ENCODE measurements at places on chromosomes 16 and 17. TPM values are rescaled to one million over a fixed set of nuclear protein-coding genes. Genes with fewer than 3 reads are reported as not detected.

Gene CTRB2
- not detected for total RNA-seq

Gene LITAFD
- total RNA-seq = not detected

Gene RASL10B
- total RNA-seq = 0.80 TPM

Gene CLEC3A
- not detected for total RNA-seq

Gene TLCD3A
- 12.1 TPM for total RNA-seq

Gene AHSP
- total RNA-seq = not detected

Gene KLHL10
- total RNA-seq = not detected

Gene RHBDL1
- total RNA-seq = 0.44 TPM

Gene LGALS9C
- total RNA-seq = not detected

Gene SPEM3
- not detected for total RNA-seq

Gene TRIM25
- 47.6 TPM for total RNA-seq

Gene C16orf87
- total RNA-seq = 22.8 TPM

Gene OR1A1
- not detected for total RNA-seq

Gene CMIP
- 24.4 TPM for total RNA-seq

Gene CLEC19A
- not detected for total RNA-seq

Gene GJC1
- 9.4 TPM for total RNA-seq

DNA sequence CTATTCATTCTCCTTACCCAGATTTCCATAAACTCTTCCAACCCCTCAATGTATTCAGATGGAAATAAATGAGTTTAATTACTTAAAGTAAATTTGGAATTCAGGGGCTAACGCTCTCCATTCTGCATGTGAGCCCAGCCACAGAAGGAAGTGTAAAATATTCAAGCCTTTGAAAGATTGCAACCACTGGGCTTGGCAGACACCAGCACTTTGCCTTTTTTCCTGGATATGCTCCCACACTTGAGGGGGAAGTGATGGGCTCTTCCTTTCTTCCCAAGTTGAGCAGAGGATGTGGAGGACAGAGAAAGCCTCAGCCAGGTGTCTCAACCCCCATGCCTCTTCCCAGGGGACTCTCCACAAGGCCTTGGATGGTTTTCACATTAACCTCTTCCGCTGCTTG, 825.1 kb upstream of the EEF2KMT start:
- H3K4me1 ChIP-seq = no peaks in the 10 kb centered on the region
- H3K36me3 ChIP-seq = no peaks in the 10 kb centered on the region
- no peak overlapping the region for H3K27ac ChIP-seq

DNA sequence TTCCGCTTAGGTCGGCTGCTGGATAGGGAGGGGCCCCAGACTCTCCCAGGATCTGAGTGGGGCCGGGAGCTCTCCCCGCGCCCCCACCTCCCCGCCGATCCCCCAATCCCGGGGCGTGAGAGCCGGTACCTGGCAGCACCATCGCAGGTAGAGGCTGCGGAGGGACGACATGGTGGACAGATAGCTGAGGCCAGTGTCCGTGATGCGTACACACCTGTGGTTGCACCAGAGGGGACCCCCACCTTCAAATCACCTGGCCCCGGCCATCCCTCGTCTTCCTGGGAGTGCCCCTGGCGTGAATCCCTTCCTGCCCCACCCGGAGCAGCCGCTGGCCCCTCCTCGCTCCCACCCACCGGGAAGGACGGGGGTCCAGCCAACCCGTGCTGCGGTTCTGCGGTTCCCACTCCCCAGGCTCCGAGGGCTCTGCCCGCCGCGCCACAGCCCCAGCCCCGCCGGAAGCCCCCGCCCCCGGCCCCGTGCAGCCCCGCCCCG, 4.7 kb upstream of the WDR24 start:
- no peaks in the 10 kb centered on the region for H3K36me3 ChIP-seq
- peaks cover 23% of the 10 kb centered on the region for H3K4me1 ChIP-seq
- H3K27ac ChIP-seq = peak overlapping the region; percentile 31
- no peaks in the 10 kb centered on the region for H3K27me3 ChIP-seq

- DNase-seq = no peak
- no peaks in the 10 kb centered on the region for H3K36me3 ChIP-seq
- H3K27ac ChIP-seq = peak overlapping the region; percentile 93
These were observed 491 bp downstream of the TRAP1 start for GRCh38 chr16:3716831-3717234.

DNA sequence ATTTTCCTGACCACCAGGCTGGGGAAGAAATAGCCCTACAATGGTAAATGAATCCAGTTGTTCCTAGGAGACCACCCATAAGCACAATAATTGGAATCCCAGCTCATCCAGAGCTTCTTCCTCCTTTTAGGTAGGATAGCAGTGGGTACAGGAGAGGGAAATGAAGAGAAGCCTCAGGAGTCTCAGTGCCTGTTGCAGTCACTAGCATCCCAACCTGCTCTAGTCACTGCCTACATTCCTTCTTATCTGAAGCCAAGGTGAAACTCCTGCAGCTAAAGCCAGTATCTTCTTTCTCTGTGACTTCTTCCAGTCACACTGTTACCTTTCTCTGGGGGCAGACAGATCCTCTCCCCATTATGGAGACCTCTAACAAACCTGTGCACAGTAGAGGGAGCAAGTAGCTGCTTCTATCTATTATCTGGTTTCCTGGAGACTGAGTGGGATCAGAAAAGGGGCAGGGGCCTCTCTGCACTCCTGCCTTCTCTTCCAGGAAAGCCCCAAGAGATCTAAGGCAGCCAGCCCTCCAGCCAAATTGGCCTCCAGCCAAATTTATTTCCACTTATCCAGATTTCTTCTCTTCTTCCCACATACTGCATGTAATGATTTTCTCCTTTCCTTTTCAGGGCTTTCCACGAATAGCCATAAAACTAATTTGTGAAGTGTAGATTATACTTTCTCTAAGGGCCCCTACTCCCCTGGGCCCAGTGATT, 85.5 kb downstream of the SSH2 start:
- H3K27ac ChIP-seq = no peak overlapping the region
- no peaks in the 10 kb centered on the region for H3K27me3 ChIP-seq
- DNase-seq = no peak
- H3K4me1 ChIP-seq = no peaks in the 10 kb centered on the region
- H3K36me3 ChIP-seq = no peaks in the 10 kb centered on the region
- H3K4me3 ChIP-seq = no peak overlapping the region

- H3K27ac ChIP-seq = no peak overlapping the region
- peaks cover 24% of the 10 kb centered on the region for H3K27me3 ChIP-seq
- H3K4me3 ChIP-seq = no peak overlapping the region
- no peaks in the 10 kb centered on the region for H3K4me1 ChIP-seq
These were observed 4.5 kb downstream of the ABCC3 start for GRCh38 chr17:50638966-50639713.

DNA sequence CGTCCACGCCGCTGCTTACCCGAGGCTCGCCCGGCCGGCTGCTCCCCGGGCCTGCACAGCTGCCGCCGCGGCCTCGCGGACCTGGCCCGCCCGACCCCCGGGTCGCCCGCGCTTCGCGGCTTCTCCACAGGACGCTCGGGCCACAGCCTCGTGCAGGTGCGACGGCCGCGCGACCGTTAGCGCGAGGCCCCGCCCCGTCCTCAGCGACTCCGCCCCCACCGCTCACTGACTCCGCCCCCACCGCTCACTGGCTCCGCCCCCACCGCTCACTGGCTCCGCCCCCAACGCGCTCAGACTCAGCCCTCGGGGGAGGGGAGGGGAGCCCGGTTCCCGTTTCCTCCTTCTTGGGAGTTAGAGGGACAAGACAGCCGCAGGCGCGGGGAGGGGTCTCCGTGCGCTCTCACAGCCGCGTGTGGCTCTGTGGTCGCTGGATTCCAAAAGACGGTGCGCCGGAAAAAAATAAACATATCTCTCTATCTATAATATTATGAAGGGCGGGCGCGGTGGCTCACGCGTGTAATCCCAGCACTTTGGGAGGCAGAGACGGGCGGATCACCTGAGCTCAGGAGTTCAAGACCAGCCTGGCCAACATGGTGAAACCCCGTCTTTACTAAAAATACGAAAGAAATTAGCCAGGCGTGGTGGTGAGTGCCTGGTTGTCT, at the start of gene MEIOB:
MEIOB (minus strand) TSS at position 191 of the 662 bp plus-strand sequence. CDS start 3,989 bp downstream, outside the sequence.
- H3K27ac ChIP-seq = no peak within 1 kb of the TSS
- no peaks in the 10 kb centered on the region for H3K36me3 ChIP-seq
- H3K4me3 ChIP-seq = no peak within 1 kb of the TSS
- peaks cover 3% of the 10 kb centered on the region for H3K27me3 ChIP-seq

- no peaks in the 10 kb centered on the region for H3K4me1 ChIP-seq
These were observed 63.3 kb downstream of the RBFOX3 start for GRCh38 chr17:79547586-79547985.

GRCh38 chr17:19987897-19988296, 10.3 kb upstream of the AKAP10 start:
- no peak overlapping the region for H3K27ac ChIP-seq
- peaks cover 3% of the 10 kb centered on the region for H3K27me3 ChIP-seq
- no peaks in the 10 kb centered on the region for H3K4me1 ChIP-seq
- DNase-seq = no peak
- no peaks in the 10 kb centered on the region for H3K36me3 ChIP-seq

- H3K27ac ChIP-seq = no peak overlapping the region
- no peaks in the 10 kb centered on the region for H3K27me3 ChIP-seq
- no peaks in the 10 kb centered on the region for H3K36me3 ChIP-seq
- no peak overlapping the region for H3K4me3 ChIP-seq
- H3K4me1 ChIP-seq = no peaks in the 10 kb centered on the region
- DNase-seq = no peak
These were observed 575.8 kb downstream of the TOX3 start for GRCh38 chr16:51971184-51971583.

DNA sequence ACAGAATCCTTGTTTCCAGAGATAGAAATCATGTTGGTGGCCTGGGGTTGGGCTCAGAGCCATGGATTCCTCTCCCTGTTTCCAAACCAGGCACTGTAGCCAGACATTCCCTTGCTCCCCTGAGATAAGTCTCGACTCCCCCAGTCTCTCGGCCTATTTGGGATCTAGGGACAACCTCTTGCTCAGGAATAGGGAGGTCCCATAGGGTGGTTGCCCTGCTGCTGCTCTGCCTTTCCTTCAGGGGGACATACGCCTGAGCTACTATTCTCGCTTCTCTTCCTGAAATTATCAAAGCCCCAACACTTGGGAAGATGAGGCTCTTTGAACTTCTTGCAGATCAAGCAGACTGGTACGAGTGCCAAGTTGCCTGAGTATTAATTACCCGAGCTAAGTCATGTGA, 58.0 kb downstream of the TBX4 start:
- no peak overlapping the region for H3K27ac ChIP-seq
- no peaks in the 10 kb centered on the region for H3K4me1 ChIP-seq
- no peak overlapping the region for H3K4me3 ChIP-seq
- H3K36me3 ChIP-seq = no peaks in the 10 kb centered on the region

GRCh38 chr17:61617330-61617729, 26.3 kb upstream of the NACA2 start:
- no peaks in the 10 kb centered on the region for H3K27me3 ChIP-seq
- no peak for DNase-seq
- no peaks in the 10 kb centered on the region for H3K4me1 ChIP-seq
- no peaks in the 10 kb centered on the region for H3K36me3 ChIP-seq

GRCh38 chr16:89670496-89671431, 13.1 kb downstream of the SPATA33 start:
- no peak overlapping the region for H3K27ac ChIP-seq
- no peaks in the 10 kb centered on the region for H3K36me3 ChIP-seq
- DNase-seq = no peak
- peaks cover 5% of the 10 kb centered on the region for H3K4me1 ChIP-seq

DNA sequence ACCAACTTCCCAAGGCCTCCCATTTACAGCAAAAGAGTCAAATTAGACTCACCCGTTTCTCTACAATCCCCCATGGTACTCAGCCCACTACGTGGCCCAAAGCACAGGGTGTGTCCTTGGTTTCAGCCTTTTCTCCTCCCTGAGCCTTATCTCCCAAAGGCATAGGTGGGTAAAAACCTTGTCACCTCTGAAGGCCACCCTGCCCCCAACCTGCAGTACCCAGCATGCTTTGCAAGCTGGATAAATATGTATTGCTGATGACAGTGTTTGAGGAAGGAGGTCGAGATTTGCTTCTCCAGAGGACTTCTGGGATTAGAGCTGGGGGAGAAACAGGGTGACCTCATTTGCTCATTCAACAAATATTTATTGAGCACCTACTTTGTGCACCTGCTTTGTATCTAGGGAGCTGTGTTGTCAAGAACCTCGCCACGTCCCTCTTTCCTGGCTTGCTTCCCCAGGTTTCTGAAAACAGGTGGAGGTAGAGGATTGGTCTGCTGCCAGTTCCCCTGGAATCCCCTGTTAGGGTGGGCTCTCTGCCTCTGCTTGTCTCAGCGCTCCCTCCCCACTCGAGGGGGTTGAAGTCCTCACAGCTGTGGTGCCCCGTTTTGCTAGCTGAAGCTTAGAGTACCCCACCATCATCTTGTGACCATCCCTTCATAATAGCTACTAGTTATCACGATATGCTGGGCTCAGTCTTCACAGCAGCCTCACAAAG, 3.0 kb downstream of the LASP1 start:
- H3K4me1 ChIP-seq = peaks cover 72% of the 10 kb centered on the region
- peaks cover 16% of the 10 kb centered on the region for H3K36me3 ChIP-seq
- H3K4me3 ChIP-seq = peak overlapping the region; percentile 69
- DNase-seq = no peak
- peak overlapping the region; percentile 76 for H3K27ac ChIP-seq

DNA sequence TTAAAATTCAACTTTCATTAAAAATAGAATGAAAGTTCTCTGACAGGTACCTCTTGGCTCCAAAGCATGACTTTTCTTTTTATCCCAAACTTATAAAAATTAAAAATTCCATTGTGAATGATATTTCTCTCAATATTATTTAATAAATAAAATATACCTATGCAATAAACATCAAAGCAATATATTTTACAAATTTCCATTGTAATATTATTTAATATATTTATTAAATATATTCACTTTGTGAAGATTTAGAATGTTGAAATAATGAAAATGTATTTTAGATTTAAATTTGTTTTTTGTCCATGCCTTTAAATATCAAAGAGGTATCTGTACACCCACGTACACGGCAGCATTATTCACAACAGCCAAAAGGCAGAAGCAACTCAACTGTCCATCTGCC, 147.8 kb downstream of the CEP112 start:
- DNase-seq = no peak
- H3K36me3 ChIP-seq = no peaks in the 10 kb centered on the region
- no peak overlapping the region for H3K4me3 ChIP-seq
- H3K4me1 ChIP-seq = no peaks in the 10 kb centered on the region
- H3K27me3 ChIP-seq = no peaks in the 10 kb centered on the region

GRCh38 chr17:35175638-35176415, 18.4 kb downstream of the SLC35G3 start:
- H3K27ac ChIP-seq = no peak overlapping the region
- H3K36me3 ChIP-seq = no peaks in the 10 kb centered on the region
- no peaks in the 10 kb centered on the region for H3K27me3 ChIP-seq

- H3K36me3 ChIP-seq = no peaks in the 10 kb centered on the region
- no peak overlapping the region for H3K4me3 ChIP-seq
- H3K27me3 ChIP-seq = no peaks in the 10 kb centered on the region
- DNase-seq = no peak
These were observed 330.2 kb downstream of the C16orf95 start for GRCh38 chr16:86986809-86987487.

- H3K27ac ChIP-seq = no peak overlapping the region
- H3K4me1 ChIP-seq = no peaks in the 10 kb centered on the region
- H3K36me3 ChIP-seq = peaks cover 24% of the 10 kb centered on the region
- no peak for DNase-seq
- H3K27me3 ChIP-seq = no peaks in the 10 kb centered on the region
These were observed 10.2 kb upstream of the LRRC37B start for GRCh38 chr17:31997005-31997404.

- H3K27ac ChIP-seq = no peak overlapping the region
- H3K4me1 ChIP-seq = peaks cover 44% of the 10 kb centered on the region
- no peak overlapping the region for H3K4me3 ChIP-seq
- DNase-seq = no peak
- peaks cover 3% of the 10 kb centered on the region for H3K36me3 ChIP-seq
These were observed 40.9 kb downstream of the PIK3R5 start for GRCh38 chr17:8924595-8924994.

- H3K36me3 ChIP-seq = no peaks in the 10 kb centered on the region
- peaks cover 19% of the 10 kb centered on the region for H3K4me1 ChIP-seq
- no peak overlapping the region for H3K27ac ChIP-seq
- no peaks in the 10 kb centered on the region for H3K27me3 ChIP-seq
These were observed 53.5 kb downstream of the SREBF1 start for GRCh38 chr17:17783116-17783824.

Measured in CD8-positive, alpha-beta memory T cell (primary cell).